ENCODE measurements at places on chromosomes 6 and 20.

DNA sequence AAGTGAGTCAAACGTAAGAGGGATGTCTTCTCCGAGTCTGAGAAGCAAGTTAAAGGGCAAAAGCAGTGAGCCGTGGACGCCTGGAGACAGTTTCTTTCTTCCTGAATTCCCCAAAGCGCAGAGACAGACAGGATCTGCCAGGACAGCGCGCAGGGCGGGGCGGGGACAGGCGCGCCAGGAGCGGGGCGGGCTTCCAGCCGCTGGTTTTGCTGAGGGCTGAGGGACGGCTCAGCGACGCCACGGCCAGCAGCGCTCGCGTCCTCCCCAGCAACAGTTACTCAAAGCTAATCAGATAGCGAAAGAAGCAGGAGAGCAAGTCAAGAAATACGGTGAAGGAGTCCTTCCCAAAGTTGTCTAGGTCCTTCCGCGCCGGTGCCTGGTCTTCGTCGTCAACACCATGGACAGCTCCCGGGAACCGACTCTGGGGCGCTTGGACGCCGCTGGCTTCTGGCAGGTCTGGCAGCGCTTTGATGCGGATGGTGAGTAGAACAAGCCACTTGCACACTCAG, at the start of gene SCGN:
Gene SCGN, plus strand, starts transcription at position 209 of the 509 bp plus-strand sequence. Its CDS starts 189 bp downstream, at position 398.
- no peak for DNase-seq

GRCh38 chr6:157732416-157733161, 90.5 kb upstream of the SNX9 start:
- DNase-seq = no peak

- no peak for DNase-seq
These were observed 280.4 kb downstream of the FOXC1 start for GRCh38 chr6:1890071-1890470.

GRCh38 chr6:19713411-19713810, 123.8 kb upstream of the ID4 start:
- DNase-seq = no peak

DNA sequence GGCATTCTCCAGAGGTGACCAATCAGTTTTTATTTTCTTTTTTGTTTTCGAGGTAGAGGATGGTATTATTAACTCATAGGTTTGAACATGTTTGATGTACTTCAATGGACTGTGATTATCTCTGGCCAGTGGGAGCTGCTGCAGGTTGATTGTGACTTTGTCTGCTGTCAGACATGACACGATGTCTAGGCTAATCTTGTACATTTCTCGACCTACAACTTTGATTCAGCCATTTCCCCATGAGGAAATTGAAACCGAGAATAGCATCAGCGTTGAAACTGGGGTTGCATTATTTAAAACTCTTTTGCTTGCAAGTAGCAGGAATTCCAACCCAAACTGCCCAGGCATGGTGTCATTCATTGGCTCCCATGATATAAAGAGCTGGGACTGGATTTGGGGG, 218.9 kb downstream of the CDH26 start:
- DNase-seq = no peak

GRCh38 chr6:132399376-132400074, 1.8 kb downstream of the MOXD1 start:
- DNase-seq = no peak

- no peak for DNase-seq
These were observed 39.0 kb upstream of the PTPN1 start for GRCh38 chr20:50471231-50471630.

- DNase-seq = no peak
These were observed 283.9 kb upstream of the FOXQ1 start for GRCh38 chr6:1027795-1028569.

GRCh38 chr6:130900913-130901312, 73.7 kb downstream of the SMLR1 start:
- DNase-seq = no peak

- no peak for DNase-seq
These were observed 43.9 kb downstream of the RRBP1 start for GRCh38 chr20:17637985-17638640.

DNA sequence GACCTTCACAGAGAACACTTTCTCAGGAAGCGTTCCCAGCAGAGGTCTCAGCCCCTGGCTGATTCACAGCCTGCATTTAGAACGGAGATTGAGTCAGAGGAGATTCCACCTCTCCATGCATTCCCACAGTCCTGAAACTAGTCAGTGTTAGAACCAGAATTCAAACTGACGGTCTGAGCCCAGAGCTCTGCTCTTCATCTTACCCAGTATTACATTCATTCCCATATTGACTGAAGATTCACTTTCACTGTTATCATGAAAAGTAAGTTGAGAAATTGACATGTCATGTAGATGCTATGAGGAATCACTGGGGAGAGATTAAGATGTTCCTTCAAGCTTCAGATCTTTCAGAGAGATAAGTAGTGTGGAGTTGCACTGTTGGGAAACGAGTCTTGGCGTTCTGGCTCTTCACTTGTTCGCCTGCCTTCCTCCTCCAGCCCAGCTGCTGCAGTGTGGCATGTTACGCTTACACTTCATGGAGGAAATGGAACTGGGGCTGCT, 28.3 kb downstream of the MAS1 start:
- no peak for DNase-seq

DNA sequence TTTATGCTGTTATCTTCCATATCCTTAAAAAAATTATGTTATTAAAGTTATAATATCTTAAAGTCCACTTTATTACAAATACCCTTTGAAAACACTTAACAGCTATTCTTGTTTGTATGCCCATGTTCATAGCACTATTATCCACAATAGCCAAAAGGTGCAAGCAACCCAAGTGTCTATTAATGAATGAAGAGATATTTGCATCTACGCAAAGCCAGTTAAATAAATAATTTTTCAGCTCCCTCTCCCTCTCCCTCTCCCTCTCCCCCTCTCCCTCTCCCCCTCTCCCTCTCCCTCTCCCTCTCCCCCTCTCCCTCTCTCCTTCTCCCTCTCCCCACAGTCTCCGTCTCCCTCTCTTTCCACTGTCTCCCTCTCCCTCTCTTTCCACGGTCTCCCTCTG, 13.1 kb downstream of the CDK5RAP1 start:
- no peak for DNase-seq

DNA sequence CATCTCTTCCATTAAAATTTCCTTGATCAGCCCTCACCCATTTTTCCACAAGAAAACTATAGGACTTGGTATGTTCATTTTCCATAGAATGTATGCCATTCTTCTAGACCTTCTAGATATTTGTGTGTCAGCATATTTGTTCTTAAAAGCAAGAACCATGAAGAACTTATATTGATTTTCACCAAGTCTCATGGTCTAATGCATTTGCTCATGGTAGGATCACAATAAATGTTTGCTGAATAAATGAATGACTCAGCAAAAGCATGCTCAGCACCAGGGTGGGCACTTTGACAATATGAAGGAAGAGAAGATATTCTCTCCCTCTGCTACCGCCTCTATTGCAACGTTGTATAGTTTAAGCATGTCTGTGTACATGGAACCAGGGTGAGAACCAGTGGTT, 805.5 kb upstream of the SLC35B3 start:
- no peak for DNase-seq

All from T-helper 2 cell (primary cell).